ENCODE measurements at places on chromosomes 7 and 10.

GRCh38 chr7:104852386-104852785, 161.6 kb upstream of the KMT2E start:
- DNase-seq: no peak

DNA sequence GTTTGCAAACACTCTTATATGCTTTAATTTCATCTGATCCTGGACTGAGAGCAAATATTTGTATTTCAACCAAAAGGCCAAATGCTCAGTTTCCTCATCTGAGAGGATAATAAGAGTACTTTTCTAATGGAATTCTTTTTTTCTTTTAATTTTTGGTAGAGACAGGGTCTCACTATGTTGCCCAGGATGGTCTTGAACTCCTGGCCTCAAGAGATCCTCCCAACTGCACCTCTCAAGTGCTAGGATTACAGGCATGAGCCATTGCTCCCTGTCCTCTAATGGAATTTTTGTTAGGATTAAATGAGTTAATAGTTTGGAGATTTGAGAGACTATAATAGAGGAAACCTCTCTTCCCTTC, 68.4 kb upstream of the KMT2E start:
- no peak for DNase-seq

GRCh38 chr7:27834179-27834921, 94.4 kb downstream of the TAX1BP1 start:
- no peak for DNase-seq

- DNase-seq: no peak
Observed at GRCh38 chr10:98419469-98420261, 4.7 kb upstream of the PYROXD2 start.

DNA sequence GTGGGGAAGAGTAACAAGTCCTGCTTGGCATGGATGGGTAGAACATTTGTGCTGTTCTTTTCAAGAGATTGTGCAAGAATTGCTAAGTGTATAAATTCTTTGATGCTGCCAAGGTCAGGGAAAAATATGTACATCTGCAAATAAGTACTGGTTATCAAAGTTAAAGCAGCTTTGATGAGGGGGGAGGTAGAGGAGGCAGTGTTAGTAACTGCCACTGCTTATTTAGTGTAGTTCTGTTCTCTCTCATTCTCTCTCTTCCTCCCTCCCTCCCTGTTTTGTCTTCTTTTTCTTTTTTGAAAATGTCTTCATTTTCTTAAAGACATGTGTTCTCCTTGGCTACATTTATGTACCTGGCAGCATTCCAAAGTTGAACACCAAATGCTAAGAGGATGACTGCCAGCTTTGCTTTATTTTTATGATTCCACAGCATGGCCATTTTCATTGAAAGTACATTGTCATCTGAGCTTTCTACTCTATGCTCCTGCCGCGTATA, 18.6 kb downstream of the CACNB2 start:
- DNase-seq: no peak

DNA sequence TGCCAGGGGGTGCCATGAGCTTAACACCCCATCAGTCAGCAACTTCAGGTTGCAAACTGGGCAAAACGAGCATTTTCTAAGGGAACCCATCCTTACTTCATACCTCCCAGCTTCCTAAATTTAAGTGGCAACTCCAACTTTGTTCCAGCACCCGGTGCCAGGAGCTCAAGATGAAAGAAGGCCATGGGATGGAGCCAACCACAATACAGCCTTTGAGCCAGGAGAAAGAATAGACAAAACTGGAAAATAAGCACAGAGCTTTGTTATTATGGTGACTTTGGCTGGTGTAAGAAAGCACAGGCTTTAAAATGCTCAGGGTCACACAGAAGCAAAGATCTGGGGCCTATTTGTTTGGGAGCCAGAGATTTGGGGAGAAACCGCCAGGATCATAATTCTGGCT, 388.7 kb upstream of the MGMT start:
- DNase-seq: no peak

DNA sequence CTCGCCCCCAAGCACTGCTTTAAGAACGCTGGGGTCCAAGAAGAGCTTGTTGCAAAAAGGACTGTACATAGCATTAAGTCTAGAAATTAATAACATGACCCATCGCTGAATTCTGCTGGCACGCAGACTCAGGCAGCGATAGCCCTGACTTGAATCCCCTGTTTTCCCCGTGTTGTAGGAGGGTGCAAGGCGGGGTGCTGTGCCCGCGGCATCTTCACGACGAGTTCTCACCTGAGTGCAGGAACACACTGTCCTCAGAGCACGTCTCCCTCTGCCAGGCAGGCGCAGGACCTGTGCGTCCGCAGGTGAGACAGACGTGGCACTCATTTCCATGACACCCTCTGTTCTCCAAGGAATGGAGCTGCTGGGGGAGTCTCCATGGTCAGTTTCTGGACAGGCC, 243.2 kb downstream of the TCERG1L start:
- DNase-seq: no peak

GRCh38 chr7:141042222-141043193, 27.8 kb upstream of the MRPS33 start:
- no peak for DNase-seq

DNA sequence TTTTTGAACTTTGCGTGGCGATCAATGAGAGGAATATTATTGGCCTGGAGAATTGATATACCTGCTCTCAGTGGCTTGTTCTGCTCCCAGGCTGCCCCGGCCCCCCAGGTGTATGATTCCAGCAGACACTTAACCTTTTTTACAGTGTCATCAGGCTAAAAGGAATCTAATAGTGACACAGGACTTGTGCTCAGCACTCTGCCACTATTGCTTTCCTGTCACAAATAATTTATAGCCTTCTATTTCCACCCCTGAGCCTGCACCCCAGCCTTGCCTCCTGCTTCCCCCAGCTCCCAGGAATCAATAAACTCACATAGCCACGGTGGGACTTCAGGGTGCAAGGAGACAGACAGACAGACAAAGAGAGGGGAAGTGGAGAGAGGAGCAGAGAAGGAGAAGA, 28.3 kb downstream of the PAX2 start:
- DNase-seq: no peak

DNA sequence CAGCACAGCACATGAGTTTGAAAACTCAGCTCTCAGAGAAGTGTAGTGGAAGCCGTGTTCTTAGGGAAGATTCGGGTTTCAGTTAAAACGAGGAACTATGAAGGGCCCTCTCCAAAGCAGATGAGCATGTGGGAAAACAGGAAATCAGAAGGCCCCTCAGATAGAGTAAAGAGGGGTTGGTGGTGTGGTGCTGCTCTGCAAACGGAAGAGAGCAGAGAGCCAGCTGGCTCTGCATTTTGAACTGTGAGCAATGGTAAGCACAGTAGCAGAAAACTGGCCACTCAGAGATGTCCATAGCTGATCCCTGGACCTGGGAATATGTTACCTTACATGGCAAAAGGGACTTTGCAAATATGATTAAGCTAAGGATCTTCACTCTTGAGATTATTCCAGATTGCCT, 27.9 kb upstream of the CUL1 start:
- no peak for DNase-seq

GRCh38 chr10:74081192-74081803, 69.3 kb downstream of the AP3M1 start:
- DNase-seq: no peak

All from ecto neural progenitor cell (in vitro differentiated cells).